ENCODE measurements at places on chromosomes 11 and 22.

- no peak for DNase-seq
Measured at GRCh38 chr11:119906376-119906775, 177.4 kb upstream of the NECTIN1 start.

GRCh38 chr11:35842958-35843357 is 100.9 kb upstream of the LDLRAD3 start:
- DNase-seq: no peak

DNA sequence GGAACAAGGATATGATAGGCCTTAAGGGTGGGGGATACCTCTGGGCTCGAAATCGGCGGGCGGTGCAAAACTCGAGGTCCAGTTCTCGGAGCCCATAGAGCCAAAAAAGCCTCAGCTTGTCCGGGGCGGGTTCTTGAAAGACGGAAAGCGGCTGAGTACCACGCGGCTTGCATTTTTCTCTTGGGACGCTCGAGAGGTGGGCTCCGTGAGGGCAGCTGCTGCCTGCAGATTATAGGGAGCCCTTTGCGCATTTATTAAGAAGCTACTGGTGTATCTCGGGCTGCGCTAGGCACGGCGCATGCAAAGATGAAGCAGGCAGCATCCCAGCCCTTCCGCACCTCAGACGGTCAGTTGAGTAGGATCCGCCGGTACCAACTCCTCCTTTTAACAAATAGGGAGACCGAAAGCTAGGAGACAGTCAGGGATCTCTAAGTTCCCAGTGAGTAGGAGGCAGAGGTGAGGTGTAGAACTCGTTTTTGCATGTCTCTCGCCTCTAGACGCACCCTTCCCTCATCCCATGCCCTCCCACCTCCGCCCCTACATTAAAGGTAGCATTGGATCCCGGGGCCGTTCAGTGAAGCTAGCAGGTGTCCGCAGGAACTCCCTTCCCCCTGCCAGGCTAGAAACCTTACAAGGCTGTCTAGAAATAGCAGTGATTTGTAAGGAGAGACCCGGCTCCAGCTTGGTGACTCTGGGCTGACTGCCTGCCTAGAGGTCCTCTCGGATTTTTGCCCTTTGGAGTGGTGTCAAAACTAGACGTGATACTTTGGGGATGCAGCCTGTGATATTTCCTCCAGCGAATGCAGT is 768 bp downstream of the LDHA start:
- DNase-seq: no peak

- no peak for DNase-seq
Measured at GRCh38 chr22:49964136-49965090, 3.8 kb downstream of the PIM3 start.

GRCh38 chr11:22808571-22809197 is 20.9 kb downstream of the SVIP start:
- DNase-seq: no peak

- no peak for DNase-seq
Measured at GRCh38 chr11:118953265-118953664, 2.8 kb upstream of the UPK2 start.

GRCh38 chr11:114929351-114930000 is 251.1 kb downstream of the NXPE2 start:
- DNase-seq: no peak

DNA sequence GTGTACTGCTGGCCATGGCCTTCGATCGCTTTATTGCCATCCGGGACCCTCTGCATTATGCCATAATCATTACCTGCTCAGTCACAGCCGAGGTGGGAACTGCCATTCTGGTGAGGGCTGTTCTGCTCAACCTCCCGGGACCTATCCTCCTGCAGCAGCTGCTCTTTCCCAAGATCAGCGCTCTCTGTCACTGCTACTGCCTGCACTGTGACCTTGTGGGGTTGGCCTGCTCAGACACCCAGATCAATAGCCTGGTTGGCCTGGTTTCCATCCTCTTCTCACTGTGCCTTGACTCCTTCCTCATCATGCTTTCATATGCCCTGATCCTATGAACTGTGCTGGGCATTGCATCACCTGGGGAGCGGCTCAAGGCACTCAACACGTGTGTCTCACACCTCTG is 24.9 kb upstream of the TRIM21 start:
- DNase-seq: no peak

- DNase-seq: no peak
Measured at GRCh38 chr22:24501301-24502005, 6.3 kb downstream of the UPB1 start.

GRCh38 chr11:75930534-75930933 is 115.5 kb downstream of the UVRAG start:
- no peak for DNase-seq

DNA sequence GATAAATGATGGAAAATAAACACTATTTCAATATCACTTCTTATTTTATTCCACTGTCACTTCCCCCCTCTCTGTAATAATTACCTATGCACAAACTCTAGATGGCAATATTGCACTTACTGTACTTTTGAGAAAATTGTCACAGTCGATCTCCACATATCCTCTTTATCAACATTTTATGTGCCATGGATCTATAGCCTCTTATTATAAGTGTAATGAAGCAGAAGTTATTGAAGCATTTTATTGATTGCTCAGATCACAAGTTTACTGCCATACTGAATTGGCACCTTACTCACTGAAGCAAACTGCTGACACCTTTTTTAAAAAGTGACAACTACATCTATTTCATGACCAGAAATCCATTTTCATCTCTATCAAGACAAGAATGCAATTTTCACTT is 133.4 kb downstream of the DCDC1 start:
- no peak for DNase-seq

DNA sequence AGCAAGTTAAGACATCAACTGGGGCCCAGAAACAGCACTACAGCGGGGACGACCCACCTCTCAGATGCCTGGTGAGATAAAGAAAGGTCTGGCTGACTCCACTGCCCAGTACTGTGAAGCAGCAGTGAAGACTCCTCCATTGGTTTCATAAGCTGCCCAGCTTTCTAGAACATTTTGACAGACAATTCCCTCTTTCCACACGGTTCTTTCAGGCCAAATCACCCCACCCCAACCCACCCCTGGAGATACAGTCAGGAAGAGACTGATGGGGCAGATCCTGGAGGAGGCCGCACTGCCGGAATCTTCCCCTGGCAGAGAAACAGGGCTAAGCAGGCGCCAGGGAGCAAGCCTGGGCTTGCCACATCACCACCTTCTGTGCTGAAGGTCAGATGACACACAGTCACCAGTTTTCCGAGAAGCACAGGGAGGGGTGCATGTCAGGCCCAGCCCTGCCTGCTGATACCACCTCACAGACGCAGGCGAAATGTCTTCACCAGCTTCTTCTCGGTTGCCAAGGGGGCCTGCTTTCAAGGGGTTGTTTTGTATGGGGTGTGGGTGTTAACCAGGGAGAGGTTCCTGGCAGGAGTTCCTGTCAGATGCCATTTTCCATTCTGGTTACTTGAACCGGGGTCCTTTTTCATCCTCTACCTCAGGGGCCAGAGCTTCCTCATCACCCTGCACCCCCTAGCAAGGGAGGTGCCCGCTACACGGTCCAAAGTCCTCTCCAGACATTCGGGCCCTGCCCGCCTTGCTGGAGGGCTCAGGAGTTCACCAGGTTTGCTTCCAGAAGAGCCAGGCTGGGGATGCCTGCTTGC is 1.4 kb upstream of the NEAT1 start:
- DNase-seq: peak; percentile 52

- no peak for DNase-seq
Measured at GRCh38 chr22:20569059-20570058, 61.9 kb downstream of the MED15 start.

DNA sequence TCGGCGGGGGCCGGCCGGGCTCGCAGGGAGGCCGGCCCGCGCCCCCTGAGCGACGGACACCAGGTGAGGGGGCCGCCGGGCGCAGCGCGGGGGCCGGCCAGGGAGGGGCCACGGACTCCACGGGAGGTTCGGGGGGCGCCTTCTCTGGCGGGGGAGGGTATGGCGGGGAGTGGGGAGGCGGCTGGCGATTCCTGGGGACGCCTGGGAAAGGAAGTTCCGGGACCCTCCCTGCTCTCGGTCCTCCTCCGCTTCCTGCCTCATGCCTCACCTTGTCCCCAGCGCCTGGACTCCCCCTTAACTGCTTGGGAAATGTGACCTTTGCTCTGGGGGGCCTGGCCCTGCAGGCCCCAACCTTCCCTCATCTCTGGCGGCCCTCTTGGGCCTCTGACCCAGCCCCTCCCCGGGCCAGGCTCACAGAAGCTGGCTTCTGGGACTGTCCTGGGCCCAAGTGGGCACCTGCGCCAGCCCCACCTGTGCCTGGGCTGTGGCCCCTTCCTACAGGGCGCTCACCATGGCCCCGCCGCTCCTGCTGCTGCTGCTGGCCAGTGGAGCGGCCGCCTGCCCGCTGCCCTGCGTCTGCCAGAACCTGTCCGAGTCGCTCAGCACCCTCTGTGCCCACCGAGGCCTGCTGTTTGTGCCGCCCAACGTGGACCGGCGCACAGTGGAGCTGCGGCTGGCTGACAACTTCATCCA is 516 bp downstream of the LRFN4 start:
- DNase-seq: no peak

- no peak for DNase-seq
Measured at GRCh38 chr11:65410936-65411680, 11.5 kb upstream of the NEAT1 start.

DNA sequence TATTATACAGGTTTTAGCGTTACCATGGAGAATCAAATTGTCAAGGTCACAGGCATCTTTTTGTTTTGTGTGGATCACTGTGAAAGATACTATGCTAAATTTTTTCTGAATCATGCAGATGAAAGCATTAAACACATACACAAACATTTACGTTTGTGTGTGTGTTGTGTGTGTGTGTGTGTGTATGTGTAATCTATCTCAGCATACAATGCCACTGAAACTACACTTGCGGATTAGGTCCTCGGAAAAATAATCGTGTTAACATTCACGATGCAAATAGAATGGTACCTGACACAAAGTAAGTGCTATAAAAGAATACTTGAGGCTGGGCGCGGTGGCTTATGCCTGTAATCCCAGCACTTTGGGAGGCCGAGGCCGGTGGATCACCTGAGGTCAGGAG is 41.9 kb upstream of the TOP3B start:
- DNase-seq: no peak

DNA sequence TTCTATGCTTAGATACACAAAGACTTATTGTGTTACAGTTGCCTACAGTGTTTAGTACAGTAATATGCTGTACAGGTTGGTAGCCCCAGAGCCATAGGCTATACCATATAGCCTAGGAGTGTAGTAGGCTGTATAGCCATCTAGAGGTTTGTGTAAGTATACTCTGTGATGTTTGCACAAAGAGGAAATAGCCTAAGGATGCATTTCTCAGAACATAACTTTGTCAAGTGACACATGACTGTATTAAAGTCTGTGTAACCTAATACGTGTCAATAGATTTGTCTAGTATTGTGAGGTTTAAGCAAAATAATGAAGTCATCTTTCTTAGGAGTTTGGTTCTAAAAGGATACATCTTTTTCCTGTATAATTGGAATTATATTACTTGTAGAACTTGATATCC is 5.5 kb downstream of the ZC3H12C start:
- DNase-seq: no peak

- no peak for DNase-seq
Measured at GRCh38 chr11:3186166-3186953, 21.2 kb upstream of the OSBPL5 start.

- DNase-seq: peak; percentile 21
Measured at GRCh38 chr11:93225662-93226061, 27.9 kb upstream of the SLC36A4 start.

- no peak for DNase-seq
Measured at GRCh38 chr11:17386331-17387084, 2.0 kb downstream of the KCNJ11 start.

GRCh38 chr11:130897262-130898182 is 18.8 kb downstream of the SNX19 start:
- DNase-seq: no peak

DNA sequence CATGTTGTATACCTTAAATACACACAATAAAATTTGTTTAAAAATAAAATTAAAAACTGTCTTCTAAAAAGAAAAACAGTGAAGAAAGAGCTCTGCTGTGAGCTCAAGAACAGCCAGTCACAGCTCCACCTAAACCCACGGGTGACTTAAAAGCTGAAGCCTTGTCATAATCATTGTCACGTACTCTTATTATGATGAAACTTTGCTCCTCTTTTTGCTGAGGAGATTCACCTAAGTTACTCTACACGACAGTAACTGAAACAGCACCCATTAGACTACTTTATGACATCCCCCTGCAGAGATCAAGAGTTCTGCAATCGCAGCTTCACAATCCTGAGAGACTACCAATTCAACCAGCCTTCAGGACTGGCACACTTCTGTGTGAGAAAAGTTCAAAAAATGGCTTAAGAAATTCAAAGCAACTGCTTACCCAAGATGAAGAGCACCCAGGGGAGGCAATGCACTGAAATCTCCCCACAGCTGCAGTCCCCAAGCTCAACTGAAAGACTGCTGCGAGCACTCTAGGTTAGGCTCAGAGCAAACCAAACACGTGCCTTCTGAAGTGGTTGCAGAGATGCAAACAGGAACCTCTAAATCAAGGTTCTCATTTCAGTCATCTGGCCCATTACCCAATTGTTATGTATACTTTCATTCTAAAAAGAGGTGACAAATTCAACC is at the start of gene JAML:
JAML (minus strand) TSS at position 501 of the 678 bp plus-strand sequence. CDS start 10,145 bp downstream, outside the sequence.
- DNase-seq: no peak

DNA sequence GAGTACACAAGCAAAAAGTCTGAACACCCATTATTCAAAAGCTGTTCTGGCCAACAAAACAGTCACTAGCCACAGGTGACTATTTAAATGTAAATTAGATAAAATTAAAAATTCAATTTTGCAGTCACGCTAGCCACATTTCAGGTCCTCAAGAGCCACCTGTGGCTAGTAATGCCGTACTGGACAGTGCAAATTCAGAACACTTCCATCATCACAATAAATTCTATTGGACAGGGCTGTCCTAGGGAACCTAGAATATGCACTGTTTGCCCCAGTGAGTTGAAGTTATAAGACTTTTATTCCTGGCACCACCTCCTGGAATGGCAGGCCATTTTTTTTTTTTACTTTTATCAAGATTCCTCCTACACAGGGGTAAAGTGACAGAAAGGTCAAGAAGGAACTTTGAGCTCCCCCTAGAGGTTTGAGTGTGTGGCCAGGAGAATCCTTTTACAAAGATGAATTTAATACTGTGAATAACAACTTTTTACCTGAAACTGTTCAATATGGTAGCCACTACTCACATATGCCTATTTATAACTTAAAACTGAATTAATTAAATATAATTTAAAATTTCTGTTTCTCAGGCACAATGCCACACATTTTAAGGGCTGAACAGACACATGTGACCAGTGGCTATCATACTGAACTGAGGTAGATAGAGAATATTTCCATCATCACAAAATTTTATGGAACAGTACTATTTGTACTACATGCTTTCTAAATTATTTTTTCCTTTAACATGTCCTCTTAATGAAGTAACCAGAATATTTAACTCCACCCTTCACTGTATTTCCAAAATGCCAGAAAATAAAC is 6.5 kb downstream of the MSANTD2 start:
- no peak for DNase-seq
